ENCODE measurements at places on chromosomes 7 and 10. TPM values are rescaled to one million over a fixed set of nuclear protein-coding genes. Genes with fewer than 3 reads are reported as not detected.

The ZCCHC24 gene
- 125 TPM for total RNA-seq

The INA gene
- 0.10 TPM for total RNA-seq

The SPDYE1 gene
- not detected for total RNA-seq

The CDK1 gene
- 1.3 TPM for total RNA-seq

Data from posterior vena cava (tissue), 2 donors.